ENCODE measurements at places on chromosomes 2 and 18.

DNA sequence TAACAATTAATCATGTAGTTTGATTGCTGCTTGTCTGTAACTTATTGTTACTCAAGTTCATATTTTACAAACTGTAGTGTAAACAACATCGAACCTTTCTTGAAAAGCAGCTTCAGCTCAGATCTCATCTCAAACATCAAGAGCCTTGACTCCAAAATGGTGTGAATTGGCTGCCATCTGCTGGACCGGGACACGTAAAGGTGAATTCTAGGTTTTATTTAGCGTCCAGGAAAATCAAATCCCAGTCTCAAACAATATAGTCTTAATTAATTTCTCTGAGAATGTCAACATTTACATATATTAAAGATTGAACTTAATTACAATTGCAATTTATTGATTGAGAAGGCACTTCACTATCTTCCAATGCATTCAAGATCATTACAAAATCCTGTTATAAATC, 453.0 kb downstream of the GALR1 start:
- peak; percentile 1 for DNase-seq

- no peak for DNase-seq
These were observed 980.1 kb upstream of the POU3F3 start for GRCh38 chr2:103873716-103874351.

GRCh38 chr2:110674620-110675555, 3.0 kb downstream of the BUB1 start:
- DNase-seq = peak; percentile 56

DNA sequence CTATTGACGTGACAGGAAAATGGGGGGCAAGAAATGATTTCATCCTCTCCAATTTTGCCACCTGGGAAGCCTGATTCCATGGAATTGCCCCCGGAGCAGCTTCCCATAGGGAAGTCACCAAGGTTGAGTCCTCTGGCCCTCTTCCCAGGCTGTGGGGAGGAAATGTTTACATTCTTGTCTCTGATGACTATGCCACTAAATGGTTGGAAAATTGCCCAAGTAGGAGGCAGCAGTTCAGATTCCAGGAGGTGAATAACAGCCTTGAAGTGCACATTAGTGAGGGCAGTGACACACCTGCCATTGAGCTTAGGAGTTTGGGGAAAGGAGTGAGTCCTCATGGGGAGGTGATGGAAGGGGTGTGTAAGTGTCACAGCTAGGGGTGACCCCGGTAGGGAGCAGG, 449.2 kb upstream of the DCC start:
- no peak for DNase-seq

- no peak for DNase-seq
These were observed 20.4 kb upstream of the GALNT3 start for GRCh38 chr2:165814473-165814872.

GRCh38 chr2:167147271-167147941, 259.1 kb downstream of the XIRP2 start:
- DNase-seq = no peak

- no peak for DNase-seq
These were observed 1367.4 kb upstream of the ACVR2A start for GRCh38 chr2:146477383-146477782.

GRCh38 chr2:2646433-2647051, 315.5 kb upstream of the MYT1L start:
- DNase-seq = no peak

DNA sequence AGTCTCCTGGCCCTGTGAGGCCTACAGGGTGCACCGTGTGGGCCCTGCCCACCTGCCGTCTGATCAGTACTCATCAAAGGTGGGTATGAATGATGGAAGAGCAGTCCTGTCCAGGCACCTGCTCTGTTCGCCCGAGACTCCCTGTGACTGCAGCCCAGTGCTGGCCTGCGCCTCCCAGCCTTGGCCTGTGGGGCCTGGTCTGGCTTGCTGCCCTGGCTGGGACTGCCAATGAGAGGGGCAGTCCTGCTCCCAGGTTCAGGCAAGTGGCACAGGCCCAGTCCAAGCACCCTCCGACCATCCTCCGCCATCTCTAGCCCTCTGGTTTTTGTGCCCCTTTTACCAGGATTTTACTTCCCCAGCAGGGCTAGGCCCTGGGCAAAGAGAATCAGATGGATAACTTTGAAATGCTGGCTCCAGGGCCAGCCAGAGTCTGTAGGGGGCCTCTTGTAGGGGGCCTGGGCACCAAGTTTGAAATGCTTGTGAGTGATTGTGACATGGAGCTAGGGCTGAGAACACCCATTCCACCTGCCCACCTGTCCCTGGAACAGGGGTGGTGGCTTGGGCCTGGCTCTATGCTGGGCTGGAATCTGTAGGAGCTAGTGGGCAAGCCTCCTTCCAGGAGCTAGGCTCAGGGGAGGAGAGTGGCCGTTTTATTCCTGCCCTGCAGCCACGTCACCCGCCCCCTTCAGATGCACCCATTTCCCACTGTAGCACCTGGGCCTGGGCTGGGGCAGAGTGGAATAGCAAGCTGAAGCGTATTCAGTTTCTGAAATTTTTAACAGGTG, 8.7 kb upstream of the HS6ST1 start:
- no peak for DNase-seq

- DNase-seq = no peak
These were observed 56.6 kb downstream of the BMPR2 start for GRCh38 chr2:202432776-202433175.

DNA sequence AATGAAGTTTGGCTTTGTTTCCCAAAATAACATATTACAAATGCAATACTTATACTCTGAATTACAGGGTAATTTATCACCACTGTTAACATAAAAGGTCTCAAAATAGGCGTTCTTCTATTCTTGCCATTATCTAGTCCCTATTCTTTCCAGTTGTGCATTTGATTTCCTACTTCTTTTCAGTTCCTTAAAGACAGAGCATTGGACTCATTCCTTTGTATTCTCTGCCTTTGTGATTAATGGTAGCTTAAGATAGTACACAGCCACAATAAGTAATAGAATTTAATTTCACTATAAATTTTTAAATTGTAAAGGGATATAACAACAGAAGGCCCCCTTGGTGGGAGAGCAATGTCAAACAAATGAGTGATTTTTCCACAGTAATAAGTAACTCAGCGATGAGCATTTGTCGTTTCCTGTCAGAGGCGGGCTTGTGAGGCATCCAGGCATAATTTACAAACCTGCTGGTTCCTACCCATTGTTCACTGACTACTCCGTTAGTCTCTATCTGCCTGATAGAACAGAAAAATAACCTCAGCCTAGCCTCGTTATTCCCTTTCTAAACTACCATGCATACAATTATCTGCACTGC, 456.6 kb upstream of the REG3G start:
- DNase-seq = no peak

GRCh38 chr2:180871649-180872048, 108.8 kb upstream of the UBE2E3 start:
- DNase-seq = no peak

DNA sequence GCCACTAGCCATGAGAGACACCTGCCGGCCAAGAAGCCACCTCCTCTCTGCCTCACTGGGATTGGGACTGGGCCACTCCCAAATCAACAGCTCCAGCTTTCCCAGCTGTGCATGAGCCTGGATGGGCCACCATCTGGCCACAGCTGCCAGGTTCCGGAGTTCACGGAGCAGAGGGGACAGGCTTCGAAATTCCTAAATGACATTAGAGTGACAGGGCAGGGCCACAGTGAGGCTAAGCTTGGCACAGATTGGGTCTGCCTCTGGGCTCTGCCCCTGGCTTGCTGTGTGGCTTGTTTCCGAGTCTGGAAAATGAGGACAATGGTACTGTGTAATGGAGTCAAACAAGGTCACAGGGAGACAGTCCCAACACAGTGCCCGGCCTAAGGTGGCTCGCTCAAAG, 6.5 kb downstream of the DIPK1C start:
- DNase-seq = no peak

Data from hematopoietic multipotent progenitor cell treated with erythropoietin and hydrocortisone succinate and interleukin-3 and kit ligand, for 6 days (in vitro differentiated cells).